ENCODE measurements at places on chromosomes 3 and 15.
A peak's percentile ranks its signal among the peaks of the same experiment; 100 is the strongest.

GRCh38 chr15:55528812-55529211 is 20.8 kb upstream of the DNAAF4 start:
- no peak for DNase-seq

DNA sequence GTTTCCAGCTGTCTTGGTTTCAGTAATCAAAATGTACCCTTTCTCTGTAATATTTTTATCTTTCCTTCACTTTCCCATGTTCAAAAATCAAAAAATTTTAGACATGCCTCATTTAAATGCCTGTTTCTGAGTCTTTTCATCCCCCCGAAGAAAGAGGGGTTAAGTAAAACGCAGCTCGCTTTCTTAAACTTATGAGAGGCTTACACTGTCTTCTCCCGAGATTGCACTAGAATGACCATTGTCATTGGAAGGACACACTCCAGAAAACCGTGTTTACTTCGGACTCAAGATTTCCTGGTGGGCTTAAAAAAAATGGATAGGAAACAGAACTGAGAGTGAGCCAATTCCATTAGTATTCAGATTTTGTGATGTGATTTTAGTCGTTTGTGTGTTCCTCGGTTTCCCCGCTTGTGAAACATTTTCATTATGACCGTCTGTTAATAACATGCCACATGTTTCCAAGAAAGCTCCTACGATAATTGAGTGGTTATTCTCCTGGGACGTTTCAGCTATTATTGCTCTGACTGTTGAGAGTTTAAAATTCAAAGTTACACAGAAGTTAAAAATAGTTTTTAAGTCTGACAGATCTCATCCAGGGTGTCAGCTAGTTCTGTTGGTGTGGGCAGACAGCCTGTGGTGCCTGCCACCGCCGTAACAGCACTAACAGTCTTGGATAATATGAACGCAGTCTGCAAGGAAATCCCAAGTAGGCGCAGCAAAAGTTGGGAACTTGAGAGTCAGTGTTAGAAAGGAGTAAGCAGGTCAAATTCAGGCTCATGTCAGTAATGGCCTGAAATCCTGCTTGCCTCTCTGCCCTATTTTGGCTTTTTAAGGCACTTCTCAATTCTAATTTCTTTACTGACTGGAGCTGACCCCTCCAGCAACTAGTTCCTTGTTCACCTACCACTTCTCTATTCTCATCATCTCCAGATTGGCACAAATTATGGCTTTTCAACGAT is 1.5 kb downstream of the CRYBG3 start:
- no peak for DNase-seq

DNA sequence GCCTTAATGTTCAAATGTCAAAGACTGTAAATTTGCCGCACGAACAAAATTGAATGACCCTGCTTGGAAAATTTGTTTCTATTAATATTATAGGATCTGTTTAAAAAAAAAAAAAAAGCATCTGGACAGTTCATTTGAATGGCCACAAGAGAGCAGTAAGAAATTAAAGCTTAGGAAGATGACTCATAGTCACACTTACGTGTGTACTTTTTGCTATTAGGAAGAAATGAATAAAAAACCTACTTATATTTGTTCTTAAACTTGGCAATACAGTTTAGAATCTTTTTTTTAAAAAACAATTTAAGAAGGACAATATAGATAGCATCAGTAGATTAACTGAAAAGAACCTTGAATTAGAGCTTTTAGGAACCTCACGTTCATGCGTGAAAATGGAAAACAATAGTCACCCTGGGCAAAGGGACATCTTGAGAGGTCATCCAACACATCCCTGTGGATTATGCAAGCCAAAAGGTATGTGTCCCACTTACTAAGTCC is 621.8 kb downstream of the MECOM start:
- no peak for DNase-seq

DNA sequence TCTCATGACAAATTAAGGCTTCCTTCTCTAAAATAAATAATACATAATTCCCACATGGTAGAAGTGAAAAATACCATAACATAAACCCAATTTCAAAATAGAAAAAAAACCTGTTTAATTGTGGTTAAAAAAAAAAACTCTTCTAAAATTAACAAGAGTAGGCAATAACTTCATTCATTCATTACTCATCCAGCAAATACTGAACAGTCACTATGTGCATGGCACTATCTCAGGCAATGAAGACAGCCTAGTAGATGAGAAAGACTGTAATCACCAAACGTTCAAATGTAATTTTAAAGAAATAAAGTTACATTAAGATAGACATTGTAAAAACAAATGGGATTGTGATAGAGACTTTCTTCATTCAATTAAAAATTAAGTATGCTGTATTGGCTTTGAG is 43.4 kb downstream of the TFDP2 start:
- DNase-seq, result no peak

DNA sequence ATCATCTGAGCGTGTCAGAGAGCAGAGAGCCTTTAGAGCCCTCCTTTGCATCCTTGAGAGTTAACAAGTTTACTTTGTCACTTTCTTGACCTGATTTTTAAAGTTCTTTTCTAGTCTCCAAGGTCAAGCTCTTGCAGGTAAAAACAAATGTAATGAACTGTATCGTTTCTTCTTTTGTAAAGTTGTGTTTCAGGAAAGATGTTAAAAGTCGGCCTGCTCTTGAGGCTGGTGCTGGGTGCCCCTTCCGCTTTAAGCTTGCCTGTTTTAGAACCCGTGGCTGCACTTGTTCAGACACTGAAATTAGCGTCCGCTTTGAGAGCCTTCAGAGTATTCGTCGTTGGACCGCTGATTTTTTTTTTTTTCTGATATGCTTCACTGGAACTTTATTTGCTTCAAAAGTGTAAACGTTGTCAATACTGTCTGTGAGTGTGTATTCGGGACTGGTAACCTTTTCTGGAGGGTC is 52.6 kb upstream of the ULK4 start:
- DNase-seq, result peak; percentile 39

GRCh38 chr15:87626860-87627259 is 629.7 kb downstream of the NTRK3 start:
- DNase-seq, result no peak

GRCh38 chr15:55954862-55955605 is 38.4 kb downstream of the NEDD4 start:
- DNase-seq, result no peak

- peak; percentile 82 for DNase-seq
Measured at GRCh38 chr3:97981886-97982285, 9.7 kb upstream of the RIOX2 start.

Measured in activated CD4-positive, alpha-beta T cell treated with anti-CD3 and anti-CD28 coated beads, Interleukin-2, Interleukin-6, amounts not matched to agents 100 ng/mL and 50 ng/mL, durations not matched to agents 16 hours and 8 hours (primary cell).